Activated T-helper 1 cell treated with anti-CD3 and anti-CD28 coated beads, Interleukin-12 subunit alpha, Interleukin-12 subunit beta, Interleukin-2, Interleukin-4 antibody, amounts not matched to agents 30 ng/mL and 10 ng/mL and 1 ng/mL, durations not matched to agents 14 hours and 24 hours and 36 hours (primary cell): ENCODE measurements at places on chromosomes 13 and 19. TPM values are rescaled to one million over a fixed set of nuclear protein-coding genes. Genes with fewer than 3 reads are reported as not detected.

DNA sequence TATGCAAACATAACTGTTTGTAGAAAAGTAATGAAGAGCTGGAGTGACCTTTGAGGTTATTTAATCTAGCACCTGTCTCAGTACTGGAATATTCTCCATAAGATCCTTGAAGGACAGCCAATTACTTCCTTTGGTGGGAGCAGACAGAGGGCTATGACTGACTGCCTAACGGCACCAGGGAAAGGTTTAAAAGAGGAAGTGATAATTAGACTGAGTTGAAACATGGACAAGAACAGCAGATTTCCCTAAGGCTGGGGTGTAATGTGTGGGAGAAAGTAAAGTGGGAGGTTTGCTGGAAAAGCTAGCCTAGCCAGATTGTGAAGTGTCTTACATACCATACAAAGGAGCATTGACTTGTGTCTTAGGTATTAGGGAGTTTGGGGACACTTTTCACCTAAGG is 191.3 kb upstream of the PCDH9 start:
- no peaks in the 10 kb centered on the region for H3K4me1 ChIP-seq
- no peaks in the 10 kb centered on the region for H3K36me3 ChIP-seq
- H3K4me3 ChIP-seq, result no peak overlapping the region
- H3K27me3 ChIP-seq, result no peaks in the 10 kb centered on the region
- no peak for DNase-seq

The SPRY2 gene
- 0.08 and 0.10 TPM in 2 replicates for total RNA-seq

The LATS2 gene
- 2.2 and 2.5 TPM in 2 replicates for total RNA-seq

The ZNF780A gene
- total RNA-seq, result 14.8 and 16.7 TPM in 2 replicates

DNA sequence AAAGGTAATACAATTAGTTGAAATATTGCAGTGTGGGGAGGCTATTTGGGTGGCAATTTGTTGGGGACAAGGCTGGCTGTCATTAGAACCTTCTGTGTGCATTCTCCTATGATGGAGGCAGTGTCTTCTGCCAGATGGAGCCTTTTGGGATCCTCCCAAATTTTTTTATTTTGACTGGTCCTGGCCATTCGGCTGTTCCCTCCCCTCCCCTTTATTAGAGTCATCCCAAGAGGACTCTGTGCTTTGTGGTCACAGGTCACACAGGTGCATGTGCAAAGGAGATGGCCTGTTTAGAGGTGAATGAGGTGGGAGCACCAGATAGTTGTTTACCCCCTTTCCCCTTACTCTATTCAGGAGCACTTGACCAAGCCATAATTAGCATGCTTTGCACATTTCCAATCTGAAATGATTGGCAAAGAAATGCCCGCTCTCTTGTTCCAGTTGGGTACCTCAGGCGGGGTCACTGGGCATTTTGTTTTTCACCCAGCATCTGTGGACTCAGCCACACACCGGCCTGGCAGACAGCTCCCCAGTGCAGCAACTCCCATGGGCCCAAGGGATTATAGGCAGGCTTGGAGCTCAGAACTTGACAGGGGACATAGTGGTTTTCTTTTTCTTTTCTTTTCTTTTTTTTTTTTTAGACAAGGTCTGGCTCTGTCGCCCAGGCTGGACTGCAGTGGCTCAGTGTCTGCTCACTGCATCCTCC is 19.8 kb downstream of the GATAD2A start:
- peaks cover 16% of the 10 kb centered on the region for H3K4me1 ChIP-seq
- H3K36me3 ChIP-seq, result peaks cover 3% of the 10 kb centered on the region
- DNase-seq, result no peak
- H3K4me3 ChIP-seq, result no peak overlapping the region
